ENCODE measurements at places on chromosomes 2 and 18.

DNA sequence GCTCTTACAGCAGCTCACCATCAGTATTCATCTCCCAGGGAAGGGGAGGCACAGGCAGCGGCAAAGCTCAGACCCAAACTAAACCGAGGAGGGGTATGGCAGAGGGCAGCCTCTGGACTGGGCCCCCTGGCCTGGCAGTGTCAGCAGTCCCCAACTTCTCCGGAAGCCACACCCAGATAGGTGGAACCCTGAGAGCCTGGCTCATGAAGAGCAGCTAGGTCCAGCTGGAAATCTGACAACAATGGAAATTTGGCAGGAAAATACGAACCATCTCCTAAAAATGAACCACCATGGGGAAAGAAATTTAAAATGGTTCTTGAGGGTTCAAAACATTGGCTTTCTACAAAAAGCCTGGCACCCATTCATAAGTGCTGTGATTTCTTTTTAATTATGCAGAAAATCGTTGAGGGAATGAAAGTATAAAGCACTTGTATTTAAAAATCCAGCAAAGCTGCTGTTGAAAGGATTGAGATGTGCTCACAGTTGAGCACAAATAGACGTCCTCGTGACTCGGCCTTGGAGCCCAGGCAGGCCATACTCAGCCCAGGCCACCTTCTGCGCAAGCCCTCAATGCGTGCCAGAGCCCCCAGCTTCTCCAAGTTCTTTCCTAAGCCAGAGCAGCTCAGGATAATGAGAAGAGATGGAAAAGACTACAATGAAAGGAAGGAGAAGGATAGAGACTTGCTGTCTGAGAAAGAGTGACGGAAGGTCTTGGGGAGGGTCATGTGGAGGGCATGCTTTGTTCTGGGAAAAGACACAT lies 93.0 kb downstream of the COL6A3 start:
- DNase-seq = no peak

DNA sequence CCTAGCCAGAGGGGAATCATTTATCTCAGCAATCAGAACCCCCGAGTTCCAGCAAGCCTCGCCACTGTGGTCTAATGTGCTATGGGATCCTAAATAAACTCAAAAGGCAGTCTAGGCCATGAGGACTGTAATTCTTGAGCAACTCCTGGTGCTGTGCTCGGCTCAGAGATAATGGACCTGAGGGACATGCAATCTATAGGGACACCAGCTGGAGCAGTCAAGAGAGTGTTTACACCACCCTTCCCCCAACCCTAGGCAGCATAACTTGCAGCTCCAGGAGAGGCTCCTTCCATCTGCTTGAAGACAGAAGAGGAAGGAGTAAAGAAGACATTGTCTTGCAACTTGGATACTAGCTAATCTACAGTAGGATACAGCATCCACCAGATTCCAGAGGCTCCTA lies 225.5 kb upstream of the KLHL14 start:
- no peak for DNase-seq

DNA sequence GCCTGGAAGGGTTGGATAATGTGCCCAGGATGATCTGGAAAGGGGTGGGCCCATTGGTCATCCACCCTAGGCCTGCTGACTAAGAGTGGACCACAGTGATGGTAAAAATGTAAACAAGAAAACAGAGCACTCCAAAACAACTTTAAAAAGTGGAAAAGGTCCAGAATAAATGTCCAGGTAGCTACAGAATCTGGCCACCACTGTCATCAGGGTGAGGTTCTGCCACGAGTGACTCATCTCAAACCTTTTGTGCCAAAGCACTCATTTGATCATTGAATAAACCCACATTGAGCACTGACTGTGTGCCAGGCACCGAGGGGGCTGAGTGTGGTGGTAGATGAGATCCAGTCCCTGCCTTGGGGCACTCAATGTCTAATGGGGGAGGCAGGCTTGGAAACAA lies 64.9 kb downstream of the EMX1 start:
- DNase-seq = no peak

DNA sequence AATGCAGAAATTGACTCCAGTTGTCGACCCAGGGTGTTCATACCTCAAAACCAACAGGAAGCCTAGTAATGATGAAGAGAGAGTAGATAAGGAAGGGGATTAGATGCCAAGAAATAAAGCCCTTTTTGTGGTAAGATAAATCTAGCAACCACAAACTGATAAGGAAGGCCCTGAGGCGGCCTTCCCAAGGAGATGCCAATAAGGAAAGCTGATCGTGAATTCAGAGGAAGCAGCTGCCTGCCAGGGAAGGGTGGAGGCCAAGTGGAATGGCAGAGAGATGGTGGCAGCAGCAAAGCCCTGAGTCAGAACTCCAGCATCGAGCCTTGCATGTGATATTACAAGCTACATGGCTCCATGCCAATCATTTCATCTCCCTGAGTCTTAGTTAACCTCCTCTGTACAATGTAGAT lies 126.3 kb downstream of the IRS1 start:
- DNase-seq = no peak

DNA sequence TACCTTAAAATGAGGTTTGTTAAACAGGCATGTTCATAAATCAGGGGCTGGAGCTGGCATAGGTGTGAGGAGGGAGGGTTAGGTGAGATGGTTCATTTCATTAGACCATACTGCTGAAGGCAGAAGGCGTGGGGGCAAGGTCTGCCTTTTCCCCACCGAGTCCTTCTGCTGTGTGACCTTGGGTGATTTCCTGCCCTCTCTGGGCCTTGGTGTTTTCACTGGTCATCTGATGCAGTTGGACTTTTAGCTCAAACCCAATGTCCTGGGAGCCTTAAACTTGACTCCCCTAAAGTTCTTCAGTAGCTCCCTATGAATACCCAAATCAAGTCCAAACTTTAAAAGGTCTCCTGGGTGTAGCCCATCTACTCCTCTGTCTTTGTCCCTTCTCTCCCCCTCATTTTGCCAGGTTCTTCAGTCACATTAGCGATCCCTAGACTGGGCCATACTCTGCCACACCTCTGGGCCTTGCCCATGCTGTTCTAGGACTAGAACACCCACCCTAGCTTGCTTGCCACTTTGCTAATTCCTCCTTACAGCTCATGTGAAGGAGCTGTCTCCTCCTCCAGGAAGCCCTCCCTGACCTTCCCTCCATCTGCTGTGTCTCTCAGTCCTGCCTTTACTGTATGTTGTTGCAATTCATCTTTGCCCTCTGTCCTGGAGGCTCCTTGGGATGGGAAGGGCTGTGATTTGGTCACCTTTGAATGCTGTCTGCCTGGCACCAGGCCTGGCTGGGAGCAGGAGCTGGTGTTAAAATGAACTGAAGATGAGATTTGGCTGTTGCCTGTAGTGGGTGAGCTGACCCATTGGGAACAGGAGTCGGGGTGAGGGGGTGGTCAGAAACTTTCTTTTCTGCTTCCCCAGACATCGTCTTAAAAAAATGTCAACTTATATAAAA lies 85.4 kb upstream of the HS6ST1 start:
- no peak for DNase-seq

- DNase-seq = no peak
Measured at GRCh38 chr2:56121995-56122394, 61.8 kb upstream of the CCDC85A start.

DNA sequence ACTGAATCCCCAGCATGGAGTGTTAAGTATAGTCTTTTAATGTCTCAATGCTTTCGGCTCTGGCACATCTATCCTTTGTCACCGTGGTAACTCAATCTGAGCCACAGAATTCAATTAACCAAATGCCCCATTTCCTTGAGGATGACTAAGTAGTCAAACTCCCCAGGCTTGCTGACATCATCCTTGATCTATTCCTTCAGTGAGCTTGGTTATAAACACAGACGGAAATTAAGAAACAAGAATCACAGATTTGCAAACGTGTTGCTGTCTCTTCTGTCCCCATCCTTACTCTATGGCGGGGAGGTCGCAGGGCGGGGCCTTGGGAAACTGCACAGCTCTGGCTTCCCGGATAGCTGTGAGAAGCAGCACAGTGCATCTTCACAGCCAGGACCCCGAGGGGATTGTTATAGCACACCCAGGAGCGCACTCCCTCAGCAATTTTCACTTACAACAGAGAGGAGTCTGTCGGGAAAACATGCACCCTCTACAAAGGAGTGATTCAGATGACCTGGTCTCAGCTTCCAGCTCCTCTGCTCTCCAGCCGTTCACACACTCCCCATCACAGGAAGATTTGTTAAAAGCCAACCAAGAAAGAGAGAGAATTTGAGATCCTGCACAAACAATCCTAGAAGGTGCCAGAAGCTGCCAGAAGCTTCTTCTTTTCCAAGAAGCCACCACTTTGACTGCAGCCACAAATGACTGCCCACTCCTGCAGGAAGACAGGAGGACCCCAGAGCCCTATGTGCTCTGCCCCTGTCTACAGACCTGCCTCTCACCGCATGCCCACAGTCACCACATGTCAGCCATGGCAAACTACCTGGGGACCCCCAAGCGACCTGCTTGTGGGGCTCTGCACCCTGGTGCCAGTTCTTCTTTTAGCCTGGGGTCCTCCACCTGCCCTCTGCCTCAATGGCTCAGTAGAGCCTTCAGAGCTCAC lies 44.9 kb upstream of the YWHAQ start:
- DNase-seq = no peak

GRCh38 chr2:229947544-229947943 lies 25.2 kb downstream of the FBXO36 start:
- no peak for DNase-seq

DNA sequence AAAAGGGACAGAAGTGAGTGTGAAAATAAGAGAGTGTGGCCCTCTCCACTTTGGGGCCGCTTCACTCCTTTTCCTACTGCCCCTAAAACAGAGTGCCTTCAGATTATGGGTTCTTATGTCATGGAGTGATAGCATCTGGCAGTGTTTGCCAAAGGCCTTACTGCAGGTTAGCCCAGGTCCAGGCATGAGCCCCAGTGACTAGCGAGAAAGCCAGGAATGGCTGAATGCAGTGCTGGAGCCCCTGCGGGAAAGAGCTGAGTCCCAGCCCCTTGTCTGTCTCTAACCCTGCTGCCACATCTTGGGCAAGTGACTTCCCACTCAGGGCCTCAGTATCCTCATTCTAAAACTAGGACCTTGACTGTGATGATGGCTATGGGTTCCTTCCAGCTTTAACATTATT lies 6.0 kb downstream of the IGFBP5 start:
- DNase-seq = no peak

DNA sequence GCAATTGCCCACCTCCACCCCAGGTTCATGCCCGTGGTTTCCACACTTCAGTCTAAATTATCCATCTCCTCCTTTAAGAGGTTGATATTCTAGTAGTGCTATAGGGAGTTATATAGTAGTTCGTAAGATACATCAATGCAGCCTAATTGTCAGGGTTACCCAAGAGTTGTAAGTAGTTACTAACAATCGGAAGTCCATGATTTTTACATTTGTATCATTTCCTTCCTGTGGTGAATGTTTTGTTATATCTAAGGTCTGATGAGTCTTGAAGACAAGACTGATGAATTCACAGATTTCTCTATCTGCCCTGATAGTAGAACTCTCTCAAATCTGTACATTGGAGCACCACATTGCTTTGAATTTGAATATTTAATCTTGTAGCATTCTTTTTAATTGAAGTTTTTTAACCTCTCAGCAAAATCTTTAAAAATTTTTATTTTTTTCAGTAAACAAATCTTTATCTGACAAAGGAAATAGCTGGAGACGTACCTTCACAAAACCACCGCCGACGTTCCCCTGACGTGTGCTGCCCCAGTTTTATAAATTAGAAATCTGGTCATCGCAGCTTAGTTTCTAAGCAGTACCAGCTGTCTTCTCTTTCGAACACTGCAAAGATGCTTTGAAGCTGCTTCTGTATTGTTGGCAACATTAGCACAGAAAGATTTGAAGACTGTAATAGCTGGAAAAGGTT lies 264.5 kb downstream of the SOCS6 start:
- DNase-seq = peak; percentile 1

GRCh38 chr2:130183512-130184373 lies 1.7 kb downstream of the MZT2B start:
- no peak for DNase-seq

DNA sequence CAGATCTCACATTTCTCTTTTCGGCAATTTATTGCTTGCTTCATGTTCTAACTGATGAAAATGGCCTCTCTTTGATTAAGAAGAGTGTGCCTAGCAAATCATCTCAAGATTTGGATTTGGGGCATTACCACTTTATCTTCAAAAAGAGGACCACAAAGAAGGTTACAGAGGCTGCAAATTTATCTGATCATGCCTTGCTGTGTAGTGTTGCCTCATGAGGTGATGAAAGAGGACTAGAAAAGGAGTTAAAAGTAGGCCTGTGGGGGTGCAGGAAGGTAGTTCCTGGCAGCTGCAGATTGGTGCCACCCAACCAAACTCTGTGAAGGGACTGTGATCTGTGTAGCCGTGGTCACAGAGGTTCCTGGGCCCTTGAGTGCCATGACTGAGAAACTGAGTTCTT lies 69.2 kb downstream of the PRELID3A start:
- DNase-seq = no peak

GRCh38 chr2:239245872-239246721 lies 154.7 kb downstream of the HDAC4 start:
- DNase-seq = no peak

DNA sequence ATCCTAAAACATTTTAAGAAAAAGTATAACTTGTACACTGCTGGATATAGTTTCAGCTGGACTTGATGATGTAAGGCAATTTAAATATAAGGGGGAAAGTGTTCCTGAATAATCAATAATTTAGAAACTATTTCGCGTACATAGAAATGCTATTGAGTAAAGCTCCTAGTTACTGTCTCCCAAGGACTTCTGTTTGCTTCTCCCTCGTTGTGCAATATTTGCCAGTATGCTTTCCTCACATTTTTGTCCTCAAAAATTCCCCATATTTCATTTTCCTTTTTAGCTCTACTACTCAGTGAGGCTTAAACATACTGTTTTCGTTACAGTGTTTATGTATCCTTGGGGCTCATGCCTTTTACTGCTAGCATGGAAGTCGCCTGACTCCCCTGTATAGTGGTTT lies 36.9 kb downstream of the ATP9B start:
- DNase-seq = no peak

GRCh38 chr2:219985017-219985416 lies 357.6 kb downstream of the SLC4A3 start:
- no peak for DNase-seq

DNA sequence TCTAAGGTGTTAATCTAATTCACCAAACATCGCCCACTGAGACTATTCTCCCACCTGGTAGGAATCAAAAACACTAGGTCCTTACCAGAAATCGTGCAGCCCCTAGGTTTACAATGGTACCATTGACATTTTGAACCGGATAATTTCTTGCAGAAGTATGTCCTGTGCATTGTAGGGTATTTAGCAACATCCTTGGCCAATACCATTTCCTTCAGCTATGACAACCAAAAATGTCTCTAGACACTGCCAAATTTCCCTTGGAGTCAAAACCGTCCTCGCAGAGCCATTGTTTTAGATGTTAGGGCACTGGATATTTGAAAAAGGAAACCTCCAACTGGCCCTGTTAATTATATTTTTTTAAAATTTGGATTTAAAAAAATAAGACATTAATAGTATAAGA lies 3.8 kb downstream of the VPS54 start:
- no peak for DNase-seq

DNA sequence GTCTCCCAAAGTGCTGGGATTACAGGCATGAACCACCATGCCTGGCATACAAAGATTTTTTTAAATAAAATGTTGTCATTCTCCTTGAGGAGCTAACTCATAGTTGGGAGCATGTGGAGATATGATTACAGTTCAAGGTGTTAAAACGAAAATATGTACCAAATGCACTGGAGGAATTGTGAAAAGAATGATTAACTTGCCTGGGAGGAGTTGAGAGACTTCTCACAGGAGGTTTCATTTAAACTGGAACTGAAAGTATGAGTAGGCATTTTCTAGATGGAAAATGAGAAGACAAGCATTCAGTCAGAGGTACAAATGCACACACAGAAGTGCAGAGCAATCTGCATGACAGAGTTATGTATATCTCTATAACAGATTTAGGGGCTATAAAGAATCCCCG lies 126.6 kb upstream of the PDE1A start:
- no peak for DNase-seq
